Ecto neural progenitor cell (in vitro differentiated cells): ENCODE measurements at places on chromosomes 16 and 17.

DNA sequence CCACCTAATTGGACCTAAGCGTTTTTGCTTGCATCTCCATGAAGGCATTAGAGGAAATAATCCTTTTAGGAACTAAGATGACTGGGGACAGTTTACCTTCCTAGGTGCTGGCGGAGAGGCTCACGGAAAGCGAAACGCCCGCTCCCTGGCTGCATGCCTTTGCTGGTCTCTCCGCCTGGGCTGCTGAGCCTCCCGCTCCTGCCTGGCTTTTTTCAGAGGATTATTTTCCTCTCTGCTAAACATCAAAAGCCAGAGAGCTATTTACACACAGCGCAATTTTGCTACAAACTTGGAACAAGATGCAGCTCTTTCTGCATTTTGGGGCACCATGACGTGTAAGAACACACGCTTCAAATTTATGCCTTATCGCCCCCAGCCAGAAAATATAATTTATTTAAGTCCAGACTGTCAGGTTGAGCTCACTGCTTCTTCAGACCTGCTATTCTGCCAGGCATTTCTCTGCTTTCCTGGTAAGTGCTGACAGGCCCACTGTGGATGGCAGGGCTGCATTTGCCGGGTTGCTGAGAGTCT is 124.4 kb downstream of the SPACA3 start:
- no peak for DNase-seq

- no peak for DNase-seq
Measured at GRCh38 chr16:67971111-67971510, 2.7 kb upstream of the SLC12A4 start.

DNA sequence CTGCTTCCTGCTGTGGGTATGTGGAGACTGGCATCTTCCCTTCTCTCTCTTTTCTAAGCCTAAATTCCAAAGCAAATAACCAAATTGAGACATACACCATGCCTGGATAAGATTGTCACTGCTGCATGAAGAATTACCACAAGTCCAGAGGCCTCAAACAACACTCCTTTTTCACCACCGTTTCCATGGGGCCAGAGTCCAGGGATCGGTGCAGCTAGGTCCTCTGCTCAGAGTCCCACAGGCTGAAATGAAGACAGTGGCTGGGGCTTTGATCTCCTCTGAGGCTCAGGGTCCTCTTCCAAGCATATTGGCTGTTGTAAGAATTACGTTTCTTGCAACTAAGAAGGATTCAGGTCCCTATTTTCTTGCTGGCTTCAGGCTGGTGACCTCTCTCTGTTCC is 130.4 kb downstream of the SLC39A11 start:
- DNase-seq = no peak

- DNase-seq = no peak
Measured at GRCh38 chr17:859824-860195, 77.7 kb downstream of the MRM3 start.

- no peak for DNase-seq
Measured at GRCh38 chr16:66678337-66678736, 18.2 kb downstream of the CMTM4 start.

GRCh38 chr17:80904036-80904753 is 87.4 kb upstream of the CHMP6 start:
- DNase-seq = no peak

DNA sequence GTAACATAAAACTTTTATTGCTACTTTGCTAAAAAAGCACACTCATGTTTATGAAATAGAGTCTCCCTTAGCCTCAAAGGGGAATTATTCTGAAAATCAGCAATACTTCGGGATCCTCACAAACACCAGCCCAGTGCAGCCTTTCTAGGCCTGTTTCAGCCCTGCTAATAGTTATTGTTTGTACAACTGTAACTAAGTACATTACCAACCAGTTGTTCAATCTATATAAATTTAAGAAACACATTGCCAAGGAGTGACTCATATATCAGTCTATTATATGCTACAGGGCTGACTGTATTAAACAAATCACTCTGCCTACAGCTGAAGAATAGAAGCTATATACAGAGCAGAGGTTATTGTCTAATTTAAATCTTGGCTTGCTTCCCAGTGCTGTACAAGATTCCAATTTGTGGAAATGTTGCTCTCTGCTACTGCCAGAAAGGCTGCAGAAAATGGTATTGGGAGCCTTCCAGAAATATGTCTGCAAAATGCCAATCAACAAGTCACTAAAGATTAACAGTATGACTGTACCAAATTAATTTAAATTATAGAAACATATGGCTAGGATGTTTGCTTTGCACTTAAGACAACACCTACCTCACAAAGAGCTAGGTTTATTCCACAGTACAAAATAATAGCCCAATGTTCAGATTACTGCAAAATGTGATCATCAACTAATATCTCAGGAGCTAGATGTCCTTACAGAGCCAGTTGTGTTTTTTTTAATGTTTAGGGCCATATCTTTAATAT is 49.7 kb downstream of the TOX3 start:
- DNase-seq = no peak
